Ascending aorta (tissue), 2 donors: ENCODE measurements at places on chromosomes 6 and 20.

DNA sequence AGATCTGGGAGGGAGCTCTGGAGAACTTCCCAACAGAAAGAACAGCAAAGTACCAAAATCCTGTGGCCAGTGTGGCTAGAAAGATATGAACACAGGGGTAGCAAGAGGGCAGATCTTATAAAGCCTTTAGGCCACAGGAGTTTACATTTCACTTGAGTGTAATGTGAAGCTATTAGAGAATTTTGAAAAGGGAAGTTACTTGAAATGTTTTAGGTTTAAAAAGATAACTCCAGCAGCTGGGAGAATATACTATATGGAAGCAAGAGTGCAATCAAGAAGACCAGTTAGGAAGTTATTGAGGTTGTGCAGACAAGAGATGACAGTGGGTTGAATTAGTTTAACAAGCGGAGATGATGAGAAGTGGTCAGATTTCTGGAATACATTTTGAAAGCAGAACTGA is 7.9 kb downstream of the SUPT3H start:
- no peak overlapping the region for H3K4me3 ChIP-seq
- no peaks in the 10 kb centered on the region for H3K36me3 ChIP-seq
- H3K27ac ChIP-seq = no peak overlapping the region

DNA sequence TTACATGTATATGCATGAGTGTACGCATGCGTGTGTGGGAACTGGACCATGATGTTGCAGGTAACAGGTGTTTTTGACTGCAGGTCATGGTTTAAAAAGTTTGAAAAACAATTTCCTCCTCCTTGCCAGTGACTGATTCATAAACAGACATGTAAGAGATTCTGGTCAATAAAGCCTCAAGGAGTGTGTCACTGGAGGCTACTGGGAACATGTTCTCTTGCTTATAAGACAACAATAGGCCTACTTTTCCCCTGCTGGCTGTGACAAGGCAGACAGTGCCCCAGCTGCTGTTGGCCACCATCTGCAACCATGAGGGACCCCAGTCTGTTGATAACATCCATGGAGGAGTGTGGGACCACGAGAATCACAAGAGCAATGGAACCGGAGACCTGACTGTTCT is 12.7 kb downstream of the LEMD2 start:
- no peak for DNase-seq
- peaks cover 21% of the 10 kb centered on the region for H3K4me1 ChIP-seq
- H3K4me3 ChIP-seq = no peak overlapping the region

DNA sequence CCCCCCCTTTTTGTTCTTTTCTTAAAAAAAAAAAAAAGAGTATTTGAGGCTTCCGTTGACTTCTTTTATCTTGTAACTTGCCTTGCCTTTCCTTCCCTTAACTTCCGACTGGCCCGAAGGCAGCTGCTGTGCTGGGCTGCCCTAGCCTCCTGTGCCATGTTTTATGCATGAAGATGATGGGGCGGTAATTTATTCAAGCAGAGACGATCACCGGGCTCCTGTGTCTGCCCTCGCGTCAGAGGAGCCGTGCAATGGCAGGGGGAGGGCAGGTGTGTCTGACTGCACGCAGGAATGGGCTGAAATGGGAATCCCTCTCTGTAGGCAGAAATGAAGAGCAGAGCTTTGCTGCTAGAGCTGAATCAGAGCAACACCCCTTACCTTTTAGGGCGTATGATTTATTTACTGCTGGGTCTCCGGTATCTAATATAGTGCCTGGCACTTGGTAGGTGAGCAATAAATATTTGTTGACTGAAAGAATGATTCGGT is 106.3 kb upstream of the RIPOR2 start:
- H3K27ac ChIP-seq = no peak overlapping the region
- H3K27me3 ChIP-seq = no peaks in the 10 kb centered on the region
- H3K36me3 ChIP-seq = no peaks in the 10 kb centered on the region

DNA sequence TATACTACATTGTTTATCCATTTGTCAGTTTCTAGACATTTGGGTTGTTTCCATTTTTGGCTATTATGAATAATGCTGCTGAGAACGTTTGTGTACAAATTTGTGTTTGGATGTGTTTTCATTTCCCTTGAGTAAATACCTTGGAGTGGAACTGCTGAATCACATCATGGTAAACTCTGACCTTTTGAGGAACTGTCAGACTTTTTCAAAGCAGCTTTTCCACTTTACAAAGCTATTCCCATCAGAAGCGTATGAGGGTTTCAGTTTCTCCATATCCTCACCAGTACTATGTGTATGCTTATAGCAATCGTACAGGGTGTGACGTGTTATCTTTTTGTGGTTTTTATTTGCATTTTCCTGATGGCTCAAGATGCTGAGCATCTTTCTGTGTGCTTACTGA is 103.7 kb downstream of the MYO6 start:
- peaks cover 8% of the 10 kb centered on the region for H3K36me3 ChIP-seq
- H3K4me3 ChIP-seq = no peak overlapping the region
- H3K27me3 ChIP-seq = no peaks in the 10 kb centered on the region
- no peak overlapping the region for H3K27ac ChIP-seq

DNA sequence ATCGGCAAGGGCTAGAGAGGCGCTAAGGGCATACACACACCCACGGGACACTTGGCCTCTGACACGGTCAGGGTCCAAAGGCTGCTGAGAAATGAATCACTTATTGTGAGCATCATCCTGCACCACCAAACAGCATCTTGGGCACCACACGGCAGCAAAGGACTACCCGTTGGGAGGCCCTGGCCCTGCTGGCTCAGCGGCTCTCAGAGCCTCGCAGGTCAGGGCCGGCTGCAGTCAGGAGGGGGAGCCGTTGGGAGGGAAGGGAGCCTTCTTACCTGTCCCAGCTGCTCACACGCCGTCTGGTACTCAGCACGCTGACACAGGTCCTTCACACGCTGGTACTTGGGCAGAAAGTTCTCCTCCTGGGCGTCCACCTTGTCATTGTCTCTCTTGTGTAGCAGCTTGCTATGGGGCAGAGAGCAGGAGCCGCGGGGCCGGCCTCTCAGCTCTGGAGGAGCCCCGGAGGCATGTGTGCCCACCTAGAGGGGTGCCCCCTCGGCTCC is 109.0 kb downstream of the SULF2 start:
- no peak for DNase-seq
- H3K27me3 ChIP-seq = no peaks in the 10 kb centered on the region
- H3K36me3 ChIP-seq = peaks cover 4% of the 10 kb centered on the region
- H3K4me3 ChIP-seq = no peak overlapping the region

DNA sequence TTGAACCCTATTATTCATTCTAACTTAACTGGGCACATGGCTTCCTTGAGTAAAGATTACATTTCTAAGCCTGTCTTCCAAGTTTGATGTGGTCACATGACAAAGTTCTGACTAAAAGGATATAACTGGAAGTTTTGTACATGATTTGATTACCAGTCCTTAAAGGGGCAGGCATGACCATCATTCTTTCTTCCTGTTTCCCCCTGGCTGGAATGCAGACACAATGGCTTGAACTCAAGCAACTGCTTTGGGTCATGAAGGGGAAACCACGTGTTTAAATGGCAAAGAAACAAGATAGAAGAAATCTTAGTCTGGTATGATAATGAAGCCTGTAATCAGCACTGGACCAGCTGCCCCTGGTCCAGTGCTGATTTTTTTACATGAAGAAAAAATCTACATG is 15.6 kb upstream of the SHLD1 start:
- DNase-seq = no peak
- H3K4me1 ChIP-seq = no peaks in the 10 kb centered on the region
- H3K4me3 ChIP-seq = no peak overlapping the region
- no peaks in the 10 kb centered on the region for H3K27me3 ChIP-seq
- H3K27ac ChIP-seq = no peak overlapping the region

- H3K4me1 ChIP-seq = no peaks in the 10 kb centered on the region
- DNase-seq = no peak
- no peak overlapping the region for H3K4me3 ChIP-seq
- H3K36me3 ChIP-seq = no peaks in the 10 kb centered on the region
These were observed 103.7 kb downstream of the SNAP25 start for GRCh38 chr20:10322073-10323012.

GRCh38 chr6:34333858-34334257 is 58.6 kb downstream of the NUDT3 start:
- H3K4me1 ChIP-seq = peaks cover 4% of the 10 kb centered on the region
- no peak overlapping the region for H3K4me3 ChIP-seq
- DNase-seq = no peak
- no peak overlapping the region for H3K27ac ChIP-seq

DNA sequence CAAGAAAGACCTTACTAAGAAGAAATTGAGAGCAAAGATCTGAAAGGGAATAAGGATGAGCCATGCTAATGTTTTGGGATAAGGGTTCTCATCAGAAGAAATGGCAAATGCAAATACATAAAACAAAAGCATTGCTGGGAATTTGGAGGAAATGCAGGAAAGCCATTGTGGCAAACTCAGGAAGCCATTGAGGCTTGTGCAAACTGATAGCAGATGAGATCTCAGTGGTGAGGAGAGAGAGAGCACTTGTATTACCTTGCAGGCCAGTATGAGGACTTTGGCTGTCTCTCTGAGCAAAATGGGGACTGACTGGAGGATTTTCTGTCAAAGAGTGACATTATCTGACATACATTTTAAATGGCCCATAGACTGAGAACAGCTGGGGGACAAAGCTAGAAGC is 103.0 kb downstream of the ADGRB3 start:
- no peak overlapping the region for H3K4me3 ChIP-seq
- no peak for DNase-seq
- H3K27ac ChIP-seq = no peak overlapping the region
- H3K4me1 ChIP-seq = no peaks in the 10 kb centered on the region
- no peaks in the 10 kb centered on the region for H3K36me3 ChIP-seq
- no peaks in the 10 kb centered on the region for H3K27me3 ChIP-seq

DNA sequence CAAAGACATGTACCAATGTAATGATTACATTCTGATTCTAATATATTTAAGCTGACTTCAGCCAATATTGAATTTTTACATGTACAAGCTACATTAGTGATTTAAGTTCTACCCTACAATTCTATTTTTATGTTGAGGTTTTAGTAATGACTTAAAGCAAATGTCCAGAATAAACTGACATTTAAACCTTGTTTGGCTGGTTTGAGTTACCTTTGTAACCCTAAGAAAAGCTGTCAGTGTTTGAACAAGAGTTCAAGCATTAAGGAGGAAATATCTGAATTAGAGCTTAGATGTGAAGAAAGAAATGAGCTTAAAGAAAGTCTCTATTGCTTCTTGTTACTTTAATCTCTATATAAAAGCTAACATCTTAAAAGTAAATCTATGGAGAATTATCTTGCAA is 710.6 kb upstream of the EPHA7 start:
- H3K27me3 ChIP-seq = no peaks in the 10 kb centered on the region
- H3K36me3 ChIP-seq = no peaks in the 10 kb centered on the region
- DNase-seq = no peak
- H3K4me3 ChIP-seq = no peak overlapping the region
- H3K27ac ChIP-seq = no peak overlapping the region

GRCh38 chr6:863831-864230 is 170.9 kb upstream of the EXOC2 start:
- no peaks in the 10 kb centered on the region for H3K36me3 ChIP-seq
- H3K27me3 ChIP-seq = no peaks in the 10 kb centered on the region
- no peaks in the 10 kb centered on the region for H3K4me1 ChIP-seq
- no peak for DNase-seq

DNA sequence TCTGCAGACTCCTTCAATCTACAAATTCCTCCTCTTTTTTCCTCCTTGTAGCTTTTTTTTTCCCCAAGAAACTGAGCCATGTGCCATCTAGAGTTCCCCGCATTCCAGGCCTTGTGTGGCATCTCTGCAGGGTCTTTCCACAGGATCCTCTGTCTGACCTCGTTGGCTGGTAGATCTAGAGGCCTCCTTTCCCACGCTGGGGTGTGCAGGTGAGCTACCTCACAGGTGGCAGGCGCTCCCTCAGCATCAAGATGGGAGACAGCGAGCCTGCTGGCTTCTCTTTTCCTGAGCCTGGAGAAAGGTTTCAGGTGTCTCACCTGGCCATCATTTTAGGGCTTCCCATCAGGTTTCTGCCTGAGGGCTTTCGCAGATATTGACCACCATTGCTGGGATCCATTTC is 9.6 kb upstream of the NELFCD start:
- H3K27ac ChIP-seq = no peak overlapping the region
- H3K27me3 ChIP-seq = no peaks in the 10 kb centered on the region
- no peaks in the 10 kb centered on the region for H3K36me3 ChIP-seq

GRCh38 chr20:38610521-38610920 is 8.9 kb downstream of the ARHGAP40 start:
- no peak overlapping the region for H3K27ac ChIP-seq
- H3K4me1 ChIP-seq = no peaks in the 10 kb centered on the region
- no peak overlapping the region for H3K4me3 ChIP-seq
- no peak for DNase-seq
- H3K27me3 ChIP-seq = no peaks in the 10 kb centered on the region

- H3K36me3 ChIP-seq = no peaks in the 10 kb centered on the region
- no peak overlapping the region for H3K4me3 ChIP-seq
- no peak overlapping the region for H3K27ac ChIP-seq
These were observed 25.6 kb upstream of the ADGRF4 start for GRCh38 chr6:47672816-47673215.

DNA sequence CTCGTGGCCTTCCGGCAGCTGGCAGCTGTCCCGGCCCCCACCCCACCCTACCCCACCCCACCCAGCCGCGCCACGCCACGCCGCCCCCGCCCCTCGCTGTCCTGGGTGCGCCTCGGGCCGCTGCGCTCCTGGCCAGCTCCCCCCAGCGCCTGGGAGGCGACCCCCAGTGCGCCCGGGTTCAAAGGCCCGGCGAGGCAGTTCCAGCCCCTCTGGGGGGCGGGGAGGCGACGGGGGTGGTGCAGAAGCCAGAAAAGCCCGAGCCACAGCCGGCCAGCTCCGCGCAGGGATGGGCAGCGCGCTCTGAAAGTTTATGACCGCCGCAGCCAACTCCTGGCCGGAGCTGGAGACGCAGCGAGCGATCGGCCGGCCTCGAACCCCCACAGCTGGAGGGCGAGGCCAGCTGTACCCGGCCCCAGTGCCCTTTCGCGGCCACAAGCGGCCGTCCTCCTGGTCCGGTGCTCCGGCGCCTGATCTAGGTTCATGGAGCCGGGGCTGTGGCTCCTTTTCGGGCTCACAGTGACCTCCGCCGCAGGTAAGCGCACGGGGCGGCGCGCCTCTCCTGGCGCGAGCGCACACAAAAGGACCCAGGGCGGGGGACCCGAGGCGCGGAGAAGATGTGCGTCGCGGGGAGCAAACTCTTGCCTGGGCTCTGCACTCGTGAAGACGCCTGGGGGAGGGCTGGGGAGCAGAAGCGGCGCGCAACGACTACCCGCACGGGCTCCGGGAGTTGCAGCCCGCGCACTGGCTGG is at the start of gene EDN3:
TSS of gene EDN3 (plus strand) at position 279 of the 749 bp plus-strand sequence. CDS start at position 481, 202 bp downstream.
- DNase-seq = no peak
- no peaks in the 10 kb centered on the region for H3K27me3 ChIP-seq
- H3K4me3 ChIP-seq = no peak within 1 kb of the TSS
- no peaks in the 10 kb centered on the region for H3K36me3 ChIP-seq
- H3K27ac ChIP-seq = no peak within 1 kb of the TSS

GRCh38 chr20:44861531-44862006 is 23.9 kb upstream of the YWHAB start:
- DNase-seq = peak; percentile 96
- peak overlapping the region; percentile 91 for H3K27ac ChIP-seq
- H3K4me3 ChIP-seq = no peak overlapping the region
- no peaks in the 10 kb centered on the region for H3K27me3 ChIP-seq
- peaks cover 19% of the 10 kb centered on the region for H3K4me1 ChIP-seq
